Hepatocyte (in vitro differentiated cells): ENCODE measurements at places on chromosomes 4 and X. TPM values are rescaled to one million over a fixed set of nuclear protein-coding genes. Genes with fewer than 3 reads are reported as not detected.
A peak's percentile ranks its signal among the peaks of the same experiment; 100 is the strongest.

- H3K27ac ChIP-seq = no peak overlapping the region
- H3K4me1 ChIP-seq = no peaks in the 10 kb centered on the region
- no peak for DNase-seq
Measured at GRCh38 chr4:33054161-33054560, 2334.0 kb downstream of the PCDH7 start.

GRCh38 chr4:76804096-76804495 is 93.8 kb downstream of the SOWAHB start:
- H3K4me3 ChIP-seq = no peak overlapping the region
- peaks cover 19% of the 10 kb centered on the region for H3K4me1 ChIP-seq
- H3K27me3 ChIP-seq = no peaks in the 10 kb centered on the region
- H3K27ac ChIP-seq = peak overlapping the region; percentile 78

The MTNR1A gene
- total RNA-seq = not detected in 2 replicates

The IL3RA gene
- 0.30 and 1.6 TPM in 2 replicates for total RNA-seq

GRCh38 chr4:153725136-153725830 is 34.5 kb downstream of the RNF175 start:
- H3K36me3 ChIP-seq = no peaks in the 10 kb centered on the region
- DNase-seq = no peak
- no peaks in the 10 kb centered on the region for H3K27me3 ChIP-seq
- no peak overlapping the region for H3K4me3 ChIP-seq

- no peaks in the 10 kb centered on the region for H3K27me3 ChIP-seq
- no peak for DNase-seq
- no peaks in the 10 kb centered on the region for H3K4me1 ChIP-seq
- H3K27ac ChIP-seq = no peak overlapping the region
- H3K4me3 ChIP-seq = no peak overlapping the region
- H3K36me3 ChIP-seq = no peaks in the 10 kb centered on the region
Measured at GRCh38 chr4:2339458-2340271, 77.8 kb upstream of the MXD4 start.

DNA sequence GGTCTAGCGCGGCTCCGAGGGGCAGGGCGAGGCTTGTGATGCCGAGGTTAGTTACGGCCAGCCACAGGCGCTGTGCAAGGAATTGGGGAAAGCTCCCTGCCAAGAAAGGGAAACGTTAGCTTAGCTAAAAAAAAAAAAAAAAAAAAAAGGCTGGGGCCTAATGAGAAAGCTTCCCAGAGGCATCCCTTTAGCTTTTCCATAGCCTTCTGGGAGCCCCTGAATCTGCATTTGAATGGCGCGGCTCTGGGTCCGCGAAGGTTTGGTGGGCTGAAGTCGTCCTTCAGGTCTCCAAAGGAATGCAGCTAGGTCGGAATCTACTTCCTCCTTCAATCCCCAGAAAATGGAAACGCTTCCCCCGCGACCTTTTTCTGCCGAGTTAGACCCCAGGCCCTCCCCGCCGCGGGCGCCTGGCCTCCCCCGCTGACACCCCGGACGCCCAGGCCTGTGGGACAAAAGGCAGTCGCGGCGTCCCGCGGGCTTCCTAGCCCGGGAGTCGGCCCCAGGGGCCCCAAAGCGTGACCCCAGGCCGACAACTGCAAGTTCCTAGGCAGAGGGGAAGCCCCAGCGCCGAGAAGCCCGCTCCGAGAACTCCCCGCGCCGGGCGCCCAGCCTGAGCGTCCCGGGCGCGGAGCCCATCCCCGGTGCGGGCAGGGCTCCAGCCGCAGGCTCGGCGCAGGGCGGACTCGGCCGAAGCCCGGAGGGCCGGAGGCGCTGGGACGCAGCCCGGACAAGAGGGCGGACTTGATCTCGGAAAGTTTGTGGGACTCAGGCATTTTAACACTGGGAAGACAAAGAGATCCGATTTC is 605 bp upstream of the FAT1 start:
- peak; percentile 76 for DNase-seq
- no peaks in the 10 kb centered on the region for H3K27me3 ChIP-seq
- peak overlapping the region; percentile 90 for H3K4me3 ChIP-seq
- H3K27ac ChIP-seq = peak overlapping the region; percentile 98
- H3K4me1 ChIP-seq = peaks cover 8% of the 10 kb centered on the region
- no peaks in the 10 kb centered on the region for H3K36me3 ChIP-seq

- peak overlapping the region; percentile 95 for H3K27ac ChIP-seq
- H3K4me3 ChIP-seq = no peak overlapping the region
- DNase-seq = peak; percentile 88
Measured at GRCh38 chrX:49165901-49166881, 3.6 kb downstream of the MAGIX start.

The HELT gene
- total RNA-seq = not detected in 2 replicates

GRCh38 chr4:113457886-113458285 is 303.7 kb downstream of the CAMK2D start:
- H3K4me1 ChIP-seq = no peaks in the 10 kb centered on the region
- H3K27me3 ChIP-seq = no peaks in the 10 kb centered on the region
- no peak overlapping the region for H3K4me3 ChIP-seq
- no peaks in the 10 kb centered on the region for H3K36me3 ChIP-seq

DNA sequence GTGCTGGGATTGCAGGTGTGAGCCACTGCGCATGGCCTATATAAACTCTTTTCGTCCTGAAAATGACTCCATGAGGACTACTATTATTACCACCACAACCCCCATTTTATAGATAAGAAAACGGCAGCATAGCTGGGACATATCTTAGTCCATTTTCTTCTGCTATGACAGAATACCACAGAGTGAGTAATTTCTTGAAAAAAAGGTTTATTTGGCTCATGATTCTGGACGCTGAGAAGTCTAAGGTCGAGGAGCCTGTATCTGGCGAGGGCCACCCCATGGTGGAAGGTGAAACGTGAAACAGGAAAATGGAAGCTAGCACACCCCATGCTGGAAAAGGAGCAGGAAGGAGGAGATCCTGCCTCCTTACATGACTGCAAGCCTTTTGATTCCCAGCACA is 68.9 kb downstream of the SMIM20 start:
- H3K4me1 ChIP-seq = no peaks in the 10 kb centered on the region
- no peak overlapping the region for H3K4me3 ChIP-seq
- H3K36me3 ChIP-seq = no peaks in the 10 kb centered on the region
- H3K27ac ChIP-seq = no peak overlapping the region
- H3K27me3 ChIP-seq = no peaks in the 10 kb centered on the region
